ENCODE measurements at places on chromosomes 7 and 10.

GRCh38 chr7:73967832-73968290 is 60.1 kb upstream of the ELN start:
- no peak for DNase-seq

DNA sequence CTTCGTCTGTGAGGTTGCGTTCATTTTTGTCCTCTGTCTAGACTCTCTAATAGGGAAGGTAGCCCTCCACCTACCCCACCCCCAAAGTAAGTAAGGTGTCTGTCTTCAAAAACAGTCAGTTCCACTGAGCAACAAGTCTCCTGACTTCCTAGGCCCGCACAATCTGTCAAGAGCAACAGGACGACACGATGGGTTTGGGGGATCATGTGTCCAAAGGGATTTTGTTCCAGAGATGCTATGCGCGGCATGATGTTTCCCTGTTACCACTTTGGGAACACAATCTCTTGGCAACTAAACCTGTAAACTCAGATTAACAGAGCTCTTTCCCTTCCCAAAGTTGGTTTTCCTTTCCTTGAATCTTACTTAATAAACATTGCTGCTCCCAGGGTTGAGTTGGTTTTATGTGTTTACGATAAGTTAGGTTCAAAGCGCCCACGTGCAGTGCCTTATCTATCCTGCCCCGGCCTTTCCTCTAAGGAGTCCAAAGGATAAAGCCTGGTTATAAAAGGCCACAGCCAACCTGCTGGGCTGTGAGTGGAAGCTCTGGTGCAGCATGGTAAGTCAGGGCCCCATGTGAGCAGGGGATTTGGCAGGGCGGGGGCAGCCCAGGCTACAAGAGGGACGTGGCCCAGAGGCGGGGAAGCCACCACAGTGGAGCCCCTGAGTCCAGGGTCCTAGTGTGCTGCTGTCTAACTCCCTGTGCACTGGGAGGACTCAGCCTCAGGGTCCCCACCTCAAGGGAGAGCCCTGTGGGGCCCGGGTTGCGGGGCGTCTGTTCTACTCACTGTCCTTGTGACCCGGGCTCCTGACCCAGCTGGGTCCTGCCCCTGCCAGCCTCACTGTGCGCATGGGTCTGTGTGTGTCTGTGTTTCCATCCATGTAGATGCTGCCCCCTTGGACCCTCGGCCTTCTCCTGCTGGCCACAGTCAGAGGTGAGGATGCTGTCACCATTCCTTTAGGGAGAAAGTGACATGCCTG is at the start of gene PNLIPRP2:
Gene PNLIPRP2, plus strand, starts transcription at position 531 of the 978 bp plus-strand sequence.
- DNase-seq: no peak

- no peak for DNase-seq
Measured at GRCh38 chr10:6446711-6447110, 133.4 kb downstream of the PRKCQ start.

GRCh38 chr7:21412410-21412851 is 15.5 kb upstream of the SP4 start:
- DNase-seq: no peak

- no peak for DNase-seq
Measured at GRCh38 chr7:90621747-90622140, 25.6 kb downstream of the CDK14 start.

- DNase-seq: no peak
Measured at GRCh38 chr7:157079116-157079515, 59.6 kb upstream of the UBE3C start.

DNA sequence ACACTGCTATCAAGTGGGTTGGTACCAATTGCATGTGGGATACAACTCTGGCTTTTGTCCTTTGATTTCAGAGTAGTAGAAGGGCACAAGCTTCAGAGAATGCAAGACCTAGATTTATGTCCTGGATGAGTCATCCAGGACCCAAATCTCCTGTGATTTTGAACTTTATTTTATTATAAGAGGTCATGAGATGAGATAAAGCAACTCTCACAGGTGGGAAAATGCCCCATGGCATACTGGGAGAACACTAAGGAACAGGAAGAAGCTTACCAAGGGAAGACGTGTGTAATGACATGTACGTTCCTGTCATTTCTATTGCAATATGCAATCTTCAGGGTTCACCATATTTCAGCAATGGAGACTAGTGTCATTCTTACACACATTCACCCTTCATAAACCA is 966 bp downstream of the MALRD1 start:
- no peak for DNase-seq

GRCh38 chr10:122141821-122142640 is 129.1 kb upstream of the BTBD16 start:
- DNase-seq: no peak

DNA sequence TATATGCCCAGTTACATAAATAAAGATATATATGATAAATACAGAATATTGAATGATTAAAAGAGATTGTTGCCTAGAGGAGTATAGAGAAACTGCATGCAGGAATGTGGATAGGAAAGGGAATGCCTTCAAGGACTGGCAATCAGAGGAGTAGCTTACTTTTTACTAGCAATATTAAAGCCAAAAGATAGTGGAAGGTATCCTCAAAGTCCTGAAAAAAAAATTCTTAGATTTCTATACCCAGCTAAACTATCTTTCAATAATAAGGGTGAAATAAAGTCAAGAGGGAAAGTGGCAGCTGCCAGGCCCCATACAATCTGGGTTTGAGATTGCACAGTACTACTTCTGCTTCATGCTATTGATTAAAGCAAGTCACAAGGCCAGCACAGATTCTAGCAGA is 733.2 kb downstream of the GATA3 start:
- DNase-seq: no peak

GRCh38 chr10:20688797-20689544 is 208.1 kb downstream of the NEBL start:
- no peak for DNase-seq

- no peak for DNase-seq
Measured at GRCh38 chr7:20403331-20403730, 72.6 kb downstream of the ITGB8 start.

DNA sequence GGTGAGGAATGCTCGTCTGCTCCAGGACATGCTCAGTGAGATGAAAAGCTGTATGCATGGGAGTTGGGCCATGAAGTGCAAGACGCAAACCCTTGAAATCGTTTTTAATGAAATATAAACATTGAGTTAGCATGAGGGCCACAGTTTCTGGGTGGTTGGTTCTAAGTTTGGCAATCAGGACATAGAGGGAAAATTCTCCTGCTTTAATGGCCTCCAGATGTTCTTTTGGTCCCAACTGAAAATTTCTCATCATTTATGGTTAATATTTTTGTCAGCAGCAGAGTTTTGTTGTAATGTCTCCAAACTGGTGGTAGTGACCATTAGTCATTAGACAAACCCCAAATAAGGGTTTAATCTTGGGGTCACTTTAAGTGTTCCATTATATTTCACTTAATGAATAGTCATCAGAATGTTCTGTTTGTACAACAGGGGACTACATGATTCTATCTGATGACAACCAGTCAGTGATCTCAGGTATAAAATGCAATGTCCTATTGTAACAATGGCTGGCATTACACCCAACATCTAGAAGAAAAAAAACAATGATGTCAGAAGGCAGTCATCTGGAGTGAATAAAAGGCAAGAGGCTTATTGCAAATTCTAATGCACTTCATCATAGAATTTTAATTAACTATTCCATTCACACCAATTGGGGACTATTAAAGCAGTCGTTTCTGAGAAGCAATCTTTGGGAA is 197.4 kb downstream of the JCAD start:
- no peak for DNase-seq

DNA sequence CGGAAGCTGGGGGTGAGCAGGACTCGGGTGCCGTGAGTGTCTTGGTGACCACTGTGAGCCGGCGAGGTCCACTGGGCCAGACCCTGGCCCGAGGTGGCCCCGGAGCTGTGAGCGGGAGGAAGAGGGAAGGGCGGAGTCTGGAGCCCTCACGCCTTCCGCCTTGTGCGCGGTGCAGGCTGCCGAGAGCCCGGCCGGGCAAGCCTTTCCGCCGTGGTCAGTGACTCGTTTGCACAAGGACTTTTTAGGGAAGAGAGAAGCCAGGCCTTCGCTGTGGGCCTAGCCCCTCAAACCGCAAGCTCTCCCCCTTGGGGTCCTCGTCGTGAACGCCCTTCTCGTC is 40.9 kb upstream of the ZNF32 start:
- DNase-seq: no peak

- no peak for DNase-seq
Measured at GRCh38 chr10:121495719-121496118, 102.5 kb downstream of the FGFR2 start.

DNA sequence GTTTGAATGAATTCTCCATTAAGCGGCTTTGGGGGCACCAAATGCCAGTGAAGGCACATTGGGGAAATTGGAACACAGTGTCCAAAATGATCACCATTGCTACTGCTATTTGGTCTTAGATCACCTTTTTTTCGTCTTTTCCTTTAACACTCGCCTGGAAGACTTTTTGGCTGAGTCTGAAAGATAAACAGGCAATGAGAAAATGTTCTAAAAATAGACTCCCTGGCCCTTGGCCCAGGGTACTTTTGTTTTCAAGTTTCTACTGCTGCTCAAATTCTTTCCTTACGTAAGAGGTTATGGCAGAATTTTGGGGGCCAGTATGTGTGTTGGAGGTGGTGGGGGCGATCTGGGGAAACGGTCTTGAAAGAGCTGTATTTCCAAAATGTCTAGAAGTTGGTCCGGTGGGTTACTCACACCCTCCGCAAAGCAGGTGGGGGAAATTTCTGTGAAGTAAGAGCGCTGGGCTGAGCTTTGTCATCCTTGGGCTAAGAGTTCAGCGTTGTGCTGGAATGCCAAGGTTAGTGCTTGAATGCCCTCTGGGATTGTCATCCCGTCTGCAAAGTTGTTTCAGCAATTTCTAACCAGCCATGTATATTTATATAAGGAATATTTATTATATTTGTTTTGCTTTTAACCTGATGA is 1.3 kb upstream of the ITPRIP start:
- no peak for DNase-seq

DNA sequence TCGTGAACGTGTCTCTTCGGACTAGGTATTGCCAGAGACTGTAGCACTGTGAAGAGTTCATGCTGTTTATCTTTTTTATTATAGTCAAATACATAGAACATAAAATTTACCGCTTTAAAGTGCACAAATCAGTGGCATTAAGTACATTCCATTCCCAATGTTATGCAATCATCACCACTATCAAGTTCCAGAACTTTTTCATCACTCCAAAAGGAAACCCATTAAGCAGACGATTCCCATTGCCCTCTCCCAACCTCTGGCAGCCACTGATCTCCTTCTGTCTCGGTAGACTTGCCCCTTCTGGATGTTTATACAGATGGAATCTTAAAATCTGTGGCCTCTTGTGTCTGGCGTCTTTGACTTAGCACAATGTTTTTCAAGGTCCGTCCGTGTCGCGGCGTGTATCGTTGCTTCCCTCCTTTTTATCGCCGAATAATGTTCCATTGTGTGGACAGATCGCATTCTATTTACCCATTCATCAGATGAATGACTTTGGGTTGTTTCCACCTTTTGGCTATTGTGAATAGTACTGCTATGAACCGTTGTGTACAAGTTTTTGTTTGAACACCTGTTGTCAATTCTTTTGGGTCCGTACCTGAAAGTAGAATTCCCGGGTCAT is 2.7 kb downstream of the PROSER2 start:
- no peak for DNase-seq

DNA sequence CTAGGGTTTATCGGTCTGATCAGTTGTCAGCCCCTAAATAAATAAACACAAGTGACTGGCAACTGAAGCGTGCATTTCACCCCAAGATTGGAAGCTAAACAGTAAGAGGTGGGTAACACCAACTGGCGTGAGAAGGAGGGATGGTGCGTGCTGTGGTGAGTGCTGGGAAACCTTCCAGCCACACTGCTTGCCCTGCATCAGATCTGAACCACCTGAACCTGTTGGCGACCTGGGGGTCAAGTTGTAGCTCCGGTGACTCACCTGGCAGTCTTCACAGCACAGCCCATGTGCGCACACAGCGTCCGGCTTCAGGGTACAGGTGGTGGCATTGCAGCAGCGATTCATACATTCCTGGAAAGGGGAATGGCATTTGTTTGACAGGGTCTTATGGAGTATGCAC is 170.1 kb downstream of the FANK1 start:
- no peak for DNase-seq

DNA sequence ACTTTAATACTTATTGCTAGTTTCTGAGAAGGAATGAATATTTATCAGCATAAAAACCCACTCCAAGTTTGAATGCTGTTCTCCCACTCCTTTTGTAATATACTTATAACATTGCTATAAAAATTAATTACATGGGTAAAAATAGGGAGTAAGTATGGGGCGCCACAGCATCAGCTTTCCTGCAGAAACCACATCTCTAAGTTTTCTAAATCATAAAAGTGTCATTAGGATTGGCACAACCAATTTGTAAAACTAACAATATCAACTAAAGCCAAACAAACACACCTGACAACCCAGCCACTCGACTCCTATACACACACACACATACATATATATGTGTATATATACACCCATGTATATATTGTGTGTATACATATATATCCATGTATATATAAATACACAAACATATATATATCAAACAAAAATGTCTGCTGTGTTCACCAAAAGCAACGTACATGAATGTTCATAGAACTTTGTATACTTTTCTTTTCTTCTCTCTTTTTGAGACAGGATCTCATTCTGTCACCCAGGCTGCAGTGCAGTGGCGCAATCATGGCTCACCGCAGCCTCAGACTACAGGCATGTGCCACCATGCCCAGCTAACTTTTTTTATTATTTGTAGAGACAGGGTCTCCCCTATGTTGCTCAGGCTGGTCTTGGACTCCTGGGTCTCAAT is 14.8 kb upstream of the LRRC17 start:
- no peak for DNase-seq

DNA sequence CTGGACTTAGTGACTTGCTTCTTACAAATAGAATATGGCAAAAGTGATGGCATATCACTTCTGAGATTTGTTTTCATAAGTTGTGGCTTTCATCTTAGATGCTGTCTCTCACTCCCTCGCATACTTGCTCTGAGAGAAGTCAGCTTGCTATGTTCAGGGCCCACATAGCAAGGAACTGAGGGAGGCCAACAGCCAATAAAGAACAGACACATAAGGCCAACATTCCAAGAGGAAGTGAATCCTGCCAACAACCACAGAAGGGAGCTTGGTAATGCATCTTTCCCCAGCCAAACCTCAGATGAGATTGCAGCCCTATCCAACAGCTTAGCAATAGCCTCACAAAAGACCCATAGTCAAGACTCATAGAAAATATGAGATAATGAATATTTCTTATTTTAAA is 39.2 kb upstream of the DMTF1 start:
- no peak for DNase-seq

- no peak for DNase-seq
Measured at GRCh38 chr7:149813254-149814035, 24.7 kb upstream of the ZNF862 start.

GRCh38 chr7:107711301-107711700 is 32.6 kb upstream of the CBLL1 start:
- no peak for DNase-seq
